ENCODE measurements at places on chromosomes 2 and 18. TPM values are rescaled to one million over a fixed set of nuclear protein-coding genes. Genes with fewer than 3 reads are reported as not detected.

The FEV gene
- total RNA-seq, result not detected

The SULT6B1 gene
- total RNA-seq, result not detected

The LRRC30 gene
- not detected for total RNA-seq

The MROH2A gene
- not detected for total RNA-seq

The TRABD2A gene
- total RNA-seq, result 2.6 TPM

GRCh38 chr2:65064728-65065552 is 8.7 kb downstream of the CEP68 start:
- DNase-seq, result peak; percentile 66

- DNase-seq, result no peak
These were observed 26.6 kb upstream of the PLB1 start for GRCh38 chr2:28469304-28469703.

GRCh38 chr2:204012072-204012653 is 75.6 kb downstream of the ICOS start:
- no peak for DNase-seq

DNA sequence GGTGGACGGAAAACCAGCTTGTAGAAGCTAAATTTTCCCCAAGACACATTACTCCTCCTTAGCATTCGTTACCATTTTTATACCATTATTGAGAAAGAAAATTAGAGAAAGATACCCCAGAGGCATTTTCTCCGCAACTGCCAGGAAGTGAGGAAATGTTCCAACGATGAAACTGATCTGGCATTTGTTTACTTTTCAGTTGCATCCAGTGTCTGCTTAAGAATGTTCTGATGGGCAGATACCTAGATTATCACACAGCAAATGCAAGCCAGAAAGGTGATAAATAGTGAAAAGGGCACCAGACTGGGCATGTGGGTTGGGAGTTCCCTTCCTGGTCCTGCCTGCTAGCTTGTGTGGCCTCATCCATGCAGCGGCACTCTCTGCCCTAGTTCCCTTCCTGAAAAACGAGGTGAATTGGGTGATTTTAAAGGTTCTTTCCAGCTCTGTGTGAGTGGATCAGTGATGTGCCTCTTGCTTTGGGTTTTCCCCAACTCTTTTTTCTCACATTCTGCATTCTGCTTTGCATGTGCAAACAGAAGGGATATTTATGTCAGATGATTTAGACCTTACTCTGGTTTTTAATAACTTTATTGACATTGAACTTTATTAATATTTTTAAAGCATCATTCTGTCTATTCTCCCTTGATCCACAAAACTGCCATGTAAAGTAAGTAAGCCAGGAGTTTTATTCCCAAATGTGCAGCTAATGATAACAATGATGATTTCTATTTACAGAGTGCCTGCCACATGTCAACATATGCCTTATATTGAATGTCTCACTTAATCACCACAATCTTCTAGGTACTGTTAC is 139.6 kb downstream of the INSIG2 start:
- DNase-seq, result no peak

DNA sequence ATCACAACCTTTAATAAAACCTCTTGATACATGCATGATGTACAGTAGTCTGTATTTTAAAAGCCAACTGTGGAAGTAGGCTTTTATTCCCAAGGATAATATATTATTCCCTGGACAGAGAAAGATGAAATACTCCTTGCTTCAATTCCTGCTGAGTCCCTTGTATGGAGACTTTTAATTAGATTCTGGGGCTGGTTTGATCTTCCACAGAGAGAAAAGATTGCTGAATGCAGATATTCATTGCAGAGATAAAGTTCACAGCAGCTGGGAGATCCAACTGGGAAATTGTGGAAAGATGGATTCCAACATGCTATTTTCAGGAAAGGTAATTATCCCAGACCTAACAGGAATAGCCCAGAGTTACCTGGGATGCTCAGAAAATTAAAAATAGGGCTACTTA is 607.0 kb upstream of the HS6ST1 start:
- DNase-seq, result no peak

GRCh38 chr2:200188876-200189275 is 117.6 kb upstream of the SPATS2L start:
- DNase-seq, result no peak

GRCh38 chr2:139631966-139632365 is 851.8 kb upstream of the NXPH2 start:
- no peak for DNase-seq

Measured in NCI-H460 (cell line).